Bone marrow (tissue), 2 donors: ENCODE measurements at places on chromosomes 11 and 22.

DNA sequence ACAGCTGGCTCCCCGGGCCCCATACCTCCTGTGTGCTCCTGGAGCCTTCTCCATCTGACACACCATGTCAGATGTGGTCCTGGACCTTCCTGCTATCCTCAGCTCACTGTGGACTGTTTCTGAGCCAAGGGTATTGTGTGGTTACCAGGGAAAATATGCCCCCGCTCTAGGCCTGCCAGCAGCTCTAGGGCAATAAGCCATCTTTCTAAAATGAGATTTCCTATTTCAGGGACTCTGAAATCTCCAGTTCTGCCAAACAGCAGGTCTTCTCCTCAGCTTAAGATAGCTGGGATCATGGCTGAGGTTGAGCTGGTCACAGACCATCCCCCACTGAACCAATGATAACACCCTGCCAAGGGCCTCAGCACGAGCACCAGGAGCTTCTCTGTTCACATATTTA lies 227.6 kb downstream of the ST3GAL4 start:
- DNase-seq: no peak

DNA sequence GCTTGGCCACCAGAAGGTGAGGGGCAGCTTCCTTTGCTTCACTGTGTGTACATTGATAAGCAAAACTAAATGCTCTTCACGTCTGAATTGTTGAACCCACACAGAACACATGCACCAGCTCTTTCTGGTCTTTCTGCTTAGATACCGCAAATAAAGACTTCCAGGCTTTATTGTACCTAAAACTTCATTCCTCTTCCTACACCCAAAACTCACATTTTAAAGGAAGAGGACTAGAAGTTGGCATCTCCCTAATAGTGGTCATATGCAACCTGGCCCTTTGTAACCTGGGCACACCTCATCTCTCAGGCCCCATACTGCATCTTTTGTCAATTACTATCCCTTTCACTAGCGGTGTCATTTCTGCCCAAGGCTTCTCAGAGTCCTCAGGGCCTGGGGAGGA lies 5.9 kb downstream of the SLC17A6 start:
- no peak for DNase-seq

- DNase-seq: no peak
Observed at GRCh38 chr22:45338795-45339194, 29.1 kb downstream of the FAM118A start.

DNA sequence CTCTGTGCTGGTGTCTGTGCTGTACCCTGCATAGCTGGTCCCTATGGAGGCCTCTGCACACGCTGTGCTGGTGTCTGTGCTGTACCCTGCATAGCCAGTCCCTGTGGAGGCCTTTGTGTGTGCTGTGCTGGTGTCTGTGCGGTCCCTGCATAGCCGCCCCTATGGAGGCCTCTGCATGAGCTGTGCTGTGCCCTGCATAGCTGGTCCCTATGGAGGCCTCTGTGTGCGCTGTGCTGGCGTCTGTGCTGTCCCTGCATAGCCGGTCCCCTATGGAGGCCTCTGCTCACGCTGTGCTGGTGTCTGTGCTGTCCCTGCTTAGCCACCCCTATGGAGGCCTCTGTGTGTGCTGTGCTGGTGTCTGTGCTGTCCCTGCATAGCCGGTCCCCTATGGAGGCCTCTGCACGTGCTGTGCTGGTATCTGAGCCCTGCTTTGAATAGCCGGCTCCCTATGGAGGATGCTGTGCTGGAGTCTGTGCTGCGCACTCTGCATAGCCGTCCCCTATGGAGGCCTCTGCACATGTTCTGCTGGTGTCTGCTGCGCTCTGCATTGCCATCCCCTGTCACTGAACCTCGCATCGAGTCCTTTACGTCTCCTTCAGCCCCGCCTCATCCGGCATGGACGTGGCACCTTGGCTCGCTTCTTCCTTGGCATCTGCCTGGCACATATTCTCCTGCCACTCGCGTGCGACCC lies 6.2 kb downstream of the NADSYN1 start:
- DNase-seq: no peak

DNA sequence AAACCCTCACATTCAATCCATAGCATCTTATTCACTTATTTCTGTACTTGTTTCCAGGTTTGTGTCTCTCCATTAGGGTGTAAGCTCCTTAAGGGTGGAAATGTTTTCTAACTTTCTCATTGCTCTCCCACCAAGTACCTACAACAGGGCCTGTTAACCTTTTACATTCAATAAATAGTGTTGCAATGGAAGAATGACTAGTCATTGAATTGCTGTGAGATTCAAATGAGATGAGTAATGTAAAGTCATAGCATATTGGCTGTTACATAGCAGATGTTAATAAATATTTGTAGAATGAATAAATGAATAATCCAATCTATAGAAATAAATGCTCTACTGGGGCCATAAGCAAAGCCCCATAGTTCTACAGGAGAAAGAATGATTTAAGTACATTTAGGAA lies 75.4 kb upstream of the DDI1 start:
- no peak for DNase-seq

- DNase-seq: no peak
Observed at GRCh38 chr22:29627196-29627535, 23.7 kb downstream of the NF2 start.

GRCh38 chr22:29394931-29395581 lies 6.7 kb upstream of the AP1B1 start:
- DNase-seq: no peak

- DNase-seq: no peak
Observed at GRCh38 chr22:48199667-48200066, 1437.2 kb downstream of the TBC1D22A start.

GRCh38 chr11:71474141-71474770 lies 21.3 kb downstream of the NADSYN1 start:
- no peak for DNase-seq
